Activated CD4-positive, alpha-beta T cell treated with anti-CD3 and anti-CD28 coated beads, Interleukin-2, amount 50 U/mL, for 4 hours (primary cell): ENCODE measurements at places on chromosomes 2 and 18.

DNA sequence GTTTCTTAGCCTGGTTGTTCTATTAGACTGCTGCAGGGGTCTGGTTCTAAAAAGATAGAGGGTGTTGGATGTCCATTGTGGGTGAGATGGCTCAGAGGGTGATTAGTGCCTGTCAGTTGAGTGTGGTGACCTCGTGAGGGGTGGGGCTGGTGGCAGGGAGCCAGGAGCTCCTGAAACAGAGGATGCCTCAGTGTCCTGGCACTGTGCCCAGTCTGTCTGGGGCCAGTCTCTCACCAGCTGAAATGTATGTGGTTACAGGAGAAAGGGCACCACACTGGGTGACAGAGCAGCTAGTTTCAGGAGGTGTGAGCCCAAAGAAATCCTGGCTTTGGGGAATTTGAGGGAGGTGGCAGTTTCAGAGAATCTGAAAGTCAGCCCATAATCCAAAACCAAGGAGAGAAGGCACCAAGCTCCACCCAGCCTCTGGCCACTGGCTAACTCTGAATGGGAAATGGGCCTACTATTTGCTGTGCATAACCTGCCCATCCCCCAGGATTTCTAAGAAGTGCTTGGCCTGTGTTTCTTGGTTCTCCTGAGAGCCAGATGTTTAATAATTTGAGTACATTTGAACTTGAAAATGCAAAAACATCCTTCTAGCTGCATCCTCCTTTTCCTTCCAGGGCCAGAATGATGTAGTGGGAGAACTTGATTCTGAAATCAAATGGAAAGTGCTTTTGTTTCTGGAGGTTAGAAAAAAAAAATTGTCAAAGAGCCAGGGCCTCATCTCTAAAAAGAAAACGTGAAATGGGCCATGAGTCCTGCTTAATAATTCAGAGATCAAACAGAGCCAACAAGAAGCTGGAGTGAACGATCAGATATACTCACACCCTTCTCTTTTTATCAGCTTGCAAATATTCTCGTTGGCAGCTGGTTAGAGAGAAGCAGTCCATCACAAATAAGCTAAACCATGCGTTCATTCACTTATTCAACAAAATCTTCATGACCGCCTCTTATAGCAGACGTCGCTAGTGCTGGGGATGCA, 92.3 kb downstream of the B3GNT2 start:
- DNase-seq: peak; percentile 12

DNA sequence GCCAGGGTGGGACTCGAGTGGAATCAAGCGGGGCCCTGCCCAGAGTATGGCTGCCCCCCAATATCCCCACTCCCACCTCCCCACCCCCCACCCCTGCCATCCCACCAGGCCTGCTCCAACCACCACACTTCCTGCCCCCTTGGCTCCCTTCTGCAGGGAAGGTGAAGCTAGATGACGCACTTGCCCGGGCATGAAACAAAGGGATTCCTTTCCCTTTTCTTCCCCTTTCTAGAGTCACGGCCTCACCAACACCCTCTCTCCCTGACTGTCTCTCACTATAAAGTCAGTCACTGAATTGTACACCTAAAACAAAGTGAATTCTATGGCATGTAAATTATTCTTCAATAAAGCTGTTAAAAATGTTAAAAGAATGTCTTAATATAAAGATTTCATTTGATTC, 16.0 kb downstream of the ZBTB7C start:
- DNase-seq: no peak

DNA sequence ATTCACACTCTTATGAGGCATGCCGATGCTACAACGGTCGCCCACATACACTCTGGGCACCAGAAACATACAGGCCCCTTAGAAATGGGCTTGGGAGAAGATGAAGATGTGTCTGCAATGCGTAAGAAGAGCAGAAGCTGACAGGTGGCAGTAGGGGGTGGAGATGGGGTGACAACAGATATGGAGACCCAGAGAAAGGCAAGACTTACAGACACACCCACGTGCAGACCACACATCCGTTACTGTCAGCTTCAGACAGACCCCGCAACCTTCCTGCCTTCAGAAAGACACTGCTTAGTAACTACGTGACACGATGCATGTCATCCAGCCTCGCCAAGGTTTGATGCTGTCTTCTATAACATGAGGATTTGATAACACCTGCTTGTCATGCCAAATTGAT, 89.5 kb downstream of the ZFP36L2 start:
- DNase-seq: peak; percentile 76

DNA sequence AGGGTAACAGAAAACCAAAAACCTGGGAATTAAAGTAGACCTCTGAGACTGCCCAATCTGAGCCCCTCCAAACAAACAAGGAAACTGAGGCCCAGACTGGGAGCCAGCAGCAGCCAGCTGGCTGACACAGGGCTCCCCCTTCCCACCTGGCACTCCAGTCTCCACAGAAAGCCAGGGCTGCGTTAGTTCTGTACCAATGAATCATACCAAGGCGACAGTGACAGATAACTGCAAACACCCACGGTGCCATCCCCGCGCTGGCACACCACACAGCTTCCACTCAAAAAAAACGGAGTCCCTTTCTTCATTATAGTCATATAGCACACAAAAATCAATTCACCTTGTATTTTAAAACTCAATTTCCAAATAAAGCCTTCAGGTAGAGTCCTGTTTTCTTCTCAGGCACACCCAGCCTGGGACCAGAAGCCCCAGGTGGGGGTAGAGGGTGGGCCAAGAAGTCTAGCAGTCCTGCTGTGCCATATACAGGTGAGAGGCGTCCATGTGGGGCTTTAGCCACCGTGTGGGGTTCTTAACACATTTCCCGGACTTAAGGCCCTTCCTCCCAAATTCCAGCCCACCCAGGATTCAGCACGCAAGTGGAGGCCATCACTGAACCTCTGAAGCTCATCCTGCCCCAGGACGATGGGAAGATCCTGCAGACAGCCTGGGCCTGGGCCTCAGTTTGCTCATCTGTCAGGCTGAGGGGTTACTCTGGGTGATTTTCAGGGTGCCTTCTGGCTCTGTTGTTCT, 1.2 kb downstream of the PER2 start:
- peak; percentile 37 for DNase-seq

- no peak for DNase-seq
Observed at GRCh38 chr18:8980918-8981317, 121.6 kb upstream of the NDUFV2 start.
